ENCODE measurements at places on chromosomes 3 and 15. TPM values are rescaled to one million over a fixed set of nuclear protein-coding genes. Genes with fewer than 3 reads are reported as not detected.

Gene GPR149
- total RNA-seq = not detected

Gene RASGRF1
- total RNA-seq = not detected

Gene DPPA2
- not detected for total RNA-seq

Gene PLCH1
- total RNA-seq = 0.16 TPM

Gene GOLGA8S
- total RNA-seq = 0.22 TPM

Gene TMC3
- 0.11 TPM for total RNA-seq

Gene IRAK2
- 6.3 TPM for total RNA-seq

Gene PLSCR5
- not detected for total RNA-seq

- no peak for DNase-seq
Measured at GRCh38 chr3:12490547-12490946, 6.3 kb downstream of the TSEN2 start.

- peak; percentile 58 for DNase-seq
Measured at GRCh38 chr3:10248984-10249748, 907 bp downstream of the TATDN2 start.

DNA sequence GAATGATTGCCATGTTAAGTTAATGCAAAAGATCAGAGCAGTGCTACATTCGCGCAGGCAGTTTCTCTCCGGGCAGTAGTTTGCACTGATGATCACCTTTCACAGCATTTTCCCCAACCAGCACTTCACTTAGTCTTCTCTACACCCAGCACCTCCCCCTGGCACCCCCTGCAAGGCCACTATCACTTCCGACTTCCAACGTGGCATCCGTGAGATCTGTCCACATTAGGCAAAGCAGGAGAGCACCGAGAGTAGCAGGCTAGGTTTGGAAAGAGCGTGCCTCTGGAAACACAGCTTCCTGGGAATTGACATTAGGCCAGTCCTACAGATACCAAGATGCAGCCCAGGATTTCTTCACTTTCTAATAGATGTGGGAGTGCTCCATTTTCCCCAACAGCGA lies 180.2 kb upstream of the CDIN1 start:
- no peak for DNase-seq

GRCh38 chr3:194572944-194573491 lies 60.2 kb downstream of the TMEM44 start:
- peak; percentile 27 for DNase-seq

GRCh38 chr15:52343831-52344230 lies 48.2 kb upstream of the MYO5C start:
- DNase-seq = no peak

DNA sequence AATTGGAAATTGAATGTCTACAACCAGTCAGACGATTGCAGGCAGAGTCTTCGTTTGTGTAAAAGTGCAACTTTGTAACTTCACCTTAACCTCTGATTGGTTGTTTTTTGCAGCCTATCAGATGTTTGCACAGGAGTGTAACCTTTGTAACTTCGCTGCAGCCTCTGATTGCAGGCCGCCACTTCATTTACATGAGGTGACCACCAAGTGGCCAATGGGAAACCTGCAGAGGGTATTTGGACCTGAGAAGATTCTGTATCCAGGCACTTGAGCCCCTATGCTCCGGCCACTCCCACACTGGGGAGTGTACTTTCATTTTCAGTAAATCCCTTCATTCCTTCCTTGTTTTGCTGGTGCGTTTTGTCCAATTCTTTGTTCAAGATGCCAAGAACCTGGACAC lies 68.1 kb upstream of the PFN2 start:
- DNase-seq = no peak

- DNase-seq = no peak
Measured at GRCh38 chr15:63351170-63351569, 30.5 kb downstream of the CA12 start.

GRCh38 chr15:101694261-101694660 lies 30.0 kb downstream of the TARS3 start:
- DNase-seq = no peak
